ENCODE measurements at places on chromosomes 3 and 15.

- DNase-seq = peak; percentile 28
Measured at GRCh38 chr15:70339571-70340493, 242.1 kb upstream of the TLE3 start.

DNA sequence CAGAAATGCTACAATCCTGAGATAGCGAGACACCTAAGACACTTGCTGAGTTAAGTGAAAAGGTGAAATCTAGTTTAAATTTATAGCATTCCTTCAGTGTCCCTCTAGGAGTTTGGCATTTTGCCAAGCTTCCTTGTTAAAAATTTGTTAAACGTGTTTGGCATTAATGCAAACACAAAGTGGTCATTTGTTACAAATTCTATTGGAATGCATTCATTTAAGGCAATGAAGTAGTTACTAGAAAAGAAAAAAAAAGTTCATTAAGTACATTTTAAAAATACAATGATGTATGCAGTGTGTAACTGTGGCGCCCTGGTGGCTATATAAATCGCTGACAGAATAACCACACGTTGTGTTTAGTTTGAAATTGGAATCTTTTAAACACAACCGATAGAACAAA lies 31.3 kb upstream of the WNT5A start:
- no peak for DNase-seq

DNA sequence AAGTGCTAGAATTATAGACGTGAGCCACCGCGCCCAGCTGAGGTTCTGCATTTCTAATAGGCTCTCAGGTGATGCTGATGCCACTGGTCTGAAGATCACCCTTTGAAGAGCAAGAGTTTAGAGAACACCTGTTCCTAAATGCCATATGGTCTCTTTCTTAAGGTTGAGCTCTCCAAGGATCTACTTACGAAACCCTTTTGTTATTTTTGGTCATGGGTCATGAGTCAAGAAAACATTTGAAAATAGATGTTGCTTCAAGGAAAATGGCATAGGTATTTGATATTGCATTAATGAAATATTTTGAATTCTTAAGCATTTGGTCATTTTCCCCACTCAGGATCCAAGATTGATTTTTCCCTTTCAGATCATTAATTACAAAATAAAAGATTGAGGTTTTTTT lies 74.7 kb upstream of the SOX2 start:
- no peak for DNase-seq

- peak; percentile 55 for DNase-seq
Measured at GRCh38 chr3:157274644-157275137, 114.7 kb upstream of the CCNL1 start.

DNA sequence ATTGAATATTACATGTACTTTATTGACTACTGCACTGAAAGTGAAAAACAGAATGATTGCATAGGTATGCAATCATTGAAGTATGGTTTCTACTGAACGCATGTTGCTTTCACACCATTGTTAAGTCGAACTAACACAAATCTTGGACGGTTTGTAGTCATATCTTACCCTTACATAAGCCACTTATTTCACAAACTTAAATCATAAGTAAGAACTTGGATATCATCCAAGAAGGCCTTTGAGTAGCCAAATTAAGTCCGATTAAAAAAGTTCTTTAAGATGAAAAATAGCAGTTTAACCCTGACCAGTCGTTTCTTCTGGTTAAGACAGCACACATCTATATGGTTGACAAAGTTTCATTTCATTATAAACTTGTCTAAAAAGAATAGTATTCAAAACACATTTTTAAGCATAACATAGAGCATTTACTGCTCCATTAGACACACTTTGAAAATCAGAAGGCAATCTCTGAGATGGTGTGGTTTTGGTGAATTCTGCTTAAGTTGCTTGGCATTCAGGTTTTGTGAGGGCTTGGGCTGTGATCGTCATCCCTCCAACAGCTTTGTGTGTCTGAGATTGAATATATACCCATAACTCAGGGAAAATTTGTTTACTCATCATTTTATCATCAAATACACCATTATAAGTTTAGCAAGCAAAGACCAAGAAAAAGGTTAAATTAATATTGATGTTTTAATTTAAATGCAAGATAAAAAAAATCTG lies 92.2 kb downstream of the NFKBIZ start:
- DNase-seq = no peak

GRCh38 chr15:79028411-79028964 lies 62.1 kb downstream of the RASGRF1 start:
- no peak for DNase-seq

GRCh38 chr3:149331396-149331795 lies 2.0 kb downstream of the TM4SF18 start:
- DNase-seq = no peak

GRCh38 chr15:56693761-56694160 lies 39.5 kb downstream of the ZNF280D start:
- DNase-seq = peak; percentile 17

DNA sequence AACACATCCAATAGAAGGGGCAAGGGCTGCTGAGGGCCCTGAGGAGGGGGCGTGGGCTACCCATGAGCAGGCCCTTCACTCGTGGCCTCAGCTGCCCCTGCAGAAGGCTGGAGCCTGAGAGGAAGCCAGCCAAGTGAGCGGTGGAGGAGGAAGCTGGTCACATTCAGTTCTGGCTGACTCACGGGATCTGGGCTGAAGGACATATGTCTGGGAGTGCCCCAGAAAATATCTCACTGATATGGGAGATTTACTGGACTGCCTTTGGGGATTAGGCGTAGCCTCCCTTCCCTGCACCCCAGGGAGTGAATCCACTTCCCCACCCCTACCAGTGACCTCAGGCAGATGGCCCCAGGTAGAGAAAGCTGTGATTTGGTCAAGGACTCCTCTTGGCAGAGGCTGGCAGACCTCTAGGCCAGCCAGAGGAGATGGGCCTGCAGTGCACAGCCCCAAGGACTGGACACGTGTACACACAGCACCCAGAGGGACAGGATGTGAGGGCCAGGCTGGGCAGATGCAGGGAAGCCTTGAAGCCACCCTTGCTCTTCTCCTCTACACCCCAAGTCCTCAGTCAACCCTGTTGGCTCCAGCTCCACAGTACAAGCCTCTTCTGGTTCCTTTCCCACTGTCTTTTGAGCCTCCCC lies 14.2 kb upstream of the ANKDD1A start:
- peak; percentile 58 for DNase-seq

- DNase-seq = no peak
Measured at GRCh38 chr3:95705786-95706418, 1108.5 kb upstream of the EPHA6 start.

- no peak for DNase-seq
Measured at GRCh38 chr3:82474711-82475110, 713.3 kb upstream of the GBE1 start.

- no peak for DNase-seq
Measured at GRCh38 chr3:46857485-46858341, 5.5 kb downstream of the MYL3 start.

DNA sequence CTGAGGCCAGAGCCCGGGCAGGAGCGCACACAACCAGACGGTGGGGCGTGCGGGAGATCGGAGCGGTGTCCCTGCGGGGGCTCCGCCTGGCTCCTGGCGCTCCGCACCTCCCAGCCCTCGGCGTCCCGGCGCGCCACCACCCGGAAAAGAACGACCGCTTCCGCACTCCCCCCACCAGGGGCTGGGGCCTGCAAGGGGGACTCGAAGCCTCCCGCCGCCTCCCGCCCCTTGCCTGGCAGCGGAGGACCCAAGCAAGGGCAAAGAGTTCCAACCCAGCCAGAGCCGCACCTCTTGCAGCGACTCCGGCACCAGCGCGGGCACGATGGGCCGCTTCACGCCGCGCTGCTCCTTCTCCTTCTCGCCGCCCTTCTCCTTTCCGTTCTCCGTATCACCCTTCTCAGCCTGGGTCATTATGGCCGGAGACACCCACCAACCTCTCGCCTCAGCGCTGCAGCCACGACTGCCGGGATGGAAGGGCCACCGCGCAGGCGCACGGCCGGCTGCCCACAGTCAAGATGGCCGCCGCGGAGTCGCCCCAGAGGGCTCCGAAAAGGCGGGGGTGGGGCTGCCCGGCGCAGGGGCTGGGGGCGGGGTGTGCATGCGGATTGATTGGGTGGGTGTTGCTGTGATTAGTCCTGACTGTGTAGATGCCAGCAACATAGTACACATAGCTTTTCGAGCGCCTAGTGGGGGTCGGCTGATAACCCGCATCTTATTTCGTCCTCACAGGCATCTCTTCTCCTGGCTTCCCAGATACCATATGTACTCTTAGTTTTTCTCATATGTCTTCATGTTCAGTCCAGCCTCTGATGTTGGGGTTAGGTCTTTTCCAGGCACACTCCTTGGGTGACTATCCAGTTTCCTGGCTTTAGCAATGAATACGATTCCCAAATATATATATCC lies at the start of gene ACTR8:
Gene ACTR8 (minus strand): TSS at position 462 of the 903 bp plus-strand sequence. CDS start 51 bp downstream, at position 411.
- DNase-seq = peak; percentile 57

DNA sequence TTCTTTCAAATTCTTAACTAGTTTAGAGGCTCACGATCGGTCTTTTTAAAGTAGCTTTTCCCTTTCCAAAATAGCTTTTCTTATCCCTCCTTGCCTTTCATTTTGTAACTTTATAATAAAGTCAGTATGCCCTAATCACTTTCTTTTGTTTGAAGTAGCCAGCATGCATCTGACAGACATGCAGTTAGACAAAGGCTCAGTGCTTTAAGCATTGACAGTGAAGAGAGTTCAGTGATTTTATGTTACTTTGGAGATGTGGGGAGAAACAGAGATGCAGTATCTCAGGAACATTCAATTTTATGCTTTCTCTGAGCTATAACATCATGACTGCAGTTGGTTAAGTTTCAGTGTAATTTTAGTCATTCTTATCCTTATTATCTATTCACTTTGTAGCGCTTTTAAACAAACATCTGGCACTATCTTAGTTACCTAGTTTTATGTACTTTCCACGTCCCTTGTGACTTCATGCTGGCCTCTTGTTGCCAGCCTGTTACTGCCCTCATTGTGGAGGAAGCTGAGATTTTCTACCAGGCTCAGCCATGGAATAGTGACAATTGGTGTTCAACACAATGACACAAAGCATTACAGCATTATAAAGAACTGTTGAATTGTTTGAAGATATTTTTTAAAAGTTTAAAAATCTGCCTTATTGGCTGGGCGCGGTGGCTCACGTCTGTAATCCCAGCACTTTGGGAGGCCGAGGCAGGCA lies 90.3 kb downstream of the AKAP13 start:
- no peak for DNase-seq

GRCh38 chr15:39680868-39681267 lies 100.0 kb downstream of the THBS1 start:
- peak; percentile 82 for DNase-seq

DNA sequence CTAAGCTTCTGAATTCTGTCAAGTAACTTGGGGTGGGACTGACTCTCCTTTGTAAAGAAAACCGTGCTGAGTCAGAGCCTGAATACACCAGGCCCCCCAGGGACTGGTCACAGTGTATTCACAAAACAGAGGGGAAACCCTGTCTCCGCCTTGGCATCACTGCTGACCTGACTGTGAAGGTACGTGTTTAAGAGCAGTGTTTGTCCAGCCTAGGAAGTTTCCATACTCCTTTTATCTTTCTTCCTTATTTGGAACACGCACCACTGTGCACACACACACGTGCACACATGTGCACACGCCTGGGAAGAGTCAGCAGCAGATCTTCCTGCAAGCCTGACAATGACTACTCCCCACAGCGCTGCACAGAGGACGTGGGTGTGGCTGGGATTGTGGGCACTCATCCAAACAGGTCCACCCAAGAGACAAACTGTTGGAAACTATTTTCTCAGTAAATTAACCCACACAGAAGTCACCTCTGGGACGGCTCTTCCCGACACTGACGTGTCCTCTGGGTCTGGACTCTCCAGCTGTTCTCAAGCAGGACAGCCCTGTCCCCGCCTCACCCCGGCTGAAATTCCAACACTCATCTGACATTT lies 87.7 kb downstream of the ATP10A start:
- peak; percentile 84 for DNase-seq

DNA sequence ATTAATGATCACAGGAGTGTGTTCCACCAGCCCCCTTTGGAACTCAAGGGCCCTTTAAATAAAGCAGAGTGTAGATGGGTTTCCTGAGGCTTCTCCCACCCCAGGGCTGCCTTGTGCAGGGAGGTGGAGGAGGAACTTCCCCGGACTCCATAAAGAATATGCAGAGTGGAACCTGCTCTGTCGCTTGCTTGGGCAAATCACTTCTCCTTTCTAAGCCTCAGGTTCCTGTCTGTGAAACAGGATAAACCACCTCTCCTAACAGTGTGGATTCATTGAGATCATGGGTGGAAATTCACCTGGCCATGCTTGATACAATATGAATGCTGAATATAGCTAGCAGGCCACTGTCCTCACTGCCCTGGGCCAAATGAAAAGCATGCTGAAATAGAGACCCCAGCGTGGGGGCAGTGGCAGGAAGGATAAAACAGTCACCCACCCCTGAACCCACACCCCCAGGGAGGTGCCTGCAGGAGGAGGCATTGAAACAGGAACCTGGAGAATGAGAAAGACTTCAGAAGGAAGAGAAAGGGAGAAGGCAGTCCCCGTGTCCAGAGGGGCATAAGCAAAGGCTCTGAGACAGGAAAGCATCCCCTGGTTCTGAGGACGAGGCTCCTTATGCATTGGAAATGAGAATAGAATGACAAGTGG lies 41.1 kb upstream of the CHRNB4 start:
- DNase-seq = no peak

GRCh38 chr3:78645628-78646310 lies 1122.0 kb downstream of the ROBO1 start:
- peak; percentile 40 for DNase-seq

DNA sequence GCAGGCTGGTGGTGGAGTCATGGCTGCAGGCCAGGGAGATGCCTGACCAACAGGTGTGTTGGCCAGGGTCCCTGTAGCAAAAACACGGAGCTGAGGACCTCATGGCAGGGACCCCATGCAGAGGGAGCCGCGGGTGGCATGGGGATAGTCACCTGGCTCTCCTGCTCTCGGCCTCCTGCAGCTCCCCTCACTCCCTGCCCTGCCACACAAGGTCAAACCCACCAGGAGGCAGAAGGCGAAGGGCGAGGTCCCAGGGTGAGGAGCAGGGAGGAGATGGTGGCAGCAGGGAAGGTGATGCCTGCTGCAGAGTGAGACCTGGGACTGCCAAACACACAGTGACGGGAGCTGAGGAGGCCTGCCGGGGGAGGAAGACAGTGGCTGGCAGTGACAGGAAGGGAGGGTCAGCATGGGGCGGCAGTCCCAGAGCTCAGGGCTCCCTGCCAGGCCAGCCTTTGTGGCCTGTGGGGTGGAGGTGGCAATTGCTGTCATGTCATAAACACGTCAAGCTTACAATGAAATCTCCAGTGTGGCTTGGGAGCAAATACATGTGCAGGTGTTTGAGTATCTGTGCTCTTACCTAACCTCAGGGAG lies 144.3 kb downstream of the TJP1 start:
- no peak for DNase-seq

- DNase-seq = no peak
Measured at GRCh38 chr3:169668072-169668956, 4.8 kb upstream of the MECOM start.
